NCI-H1105 (cell line): ENCODE measurements at places on chromosomes 13 and 19.

GRCh38 chr13:102700088-102701031, 5.5 kb upstream of the METTL21C start:
- no peak for DNase-seq

DNA sequence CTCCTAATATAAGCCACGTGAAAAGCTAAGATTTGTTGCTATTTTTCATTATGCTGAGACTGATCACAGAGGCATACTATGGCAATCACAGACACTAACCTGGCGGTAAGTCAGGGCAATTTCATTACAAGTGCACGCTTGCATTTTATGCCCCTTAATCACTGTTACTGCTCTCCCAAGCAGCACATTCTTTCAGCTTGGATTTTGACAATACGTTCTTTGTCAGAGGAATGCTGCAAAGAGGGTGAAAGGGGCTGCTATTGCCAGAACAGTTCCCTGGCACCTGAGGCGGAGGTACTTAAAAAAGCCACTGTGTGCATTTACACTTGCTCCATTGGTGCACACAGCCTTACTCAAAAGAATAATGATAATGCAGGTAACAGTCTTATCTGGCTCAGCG, 346.6 kb downstream of the RFC3 start:
- DNase-seq, result no peak

DNA sequence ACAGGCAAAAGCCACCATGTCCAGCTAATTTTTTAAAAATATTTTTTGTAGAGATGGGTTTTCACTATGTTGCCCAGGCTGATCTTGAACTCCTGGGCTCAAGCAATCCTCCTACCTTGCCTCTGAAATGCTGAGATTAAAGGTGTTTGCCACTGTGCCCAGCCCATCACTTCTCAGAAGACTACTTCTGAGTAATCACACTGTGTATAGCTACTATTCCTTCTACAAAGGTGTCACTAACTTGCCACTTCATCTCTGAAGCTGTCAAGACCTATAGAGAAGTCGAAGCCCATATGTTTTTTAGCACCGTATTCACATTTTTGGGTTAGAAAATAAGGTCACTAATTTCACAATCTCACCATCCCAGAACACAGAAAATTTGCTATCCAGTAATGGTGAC, 36.0 kb upstream of the FNDC3A start:
- DNase-seq, result no peak

- DNase-seq, result no peak
These were observed 1311.9 kb downstream of the UQCRFS1 start for GRCh38 chr19:27901078-27901477.

DNA sequence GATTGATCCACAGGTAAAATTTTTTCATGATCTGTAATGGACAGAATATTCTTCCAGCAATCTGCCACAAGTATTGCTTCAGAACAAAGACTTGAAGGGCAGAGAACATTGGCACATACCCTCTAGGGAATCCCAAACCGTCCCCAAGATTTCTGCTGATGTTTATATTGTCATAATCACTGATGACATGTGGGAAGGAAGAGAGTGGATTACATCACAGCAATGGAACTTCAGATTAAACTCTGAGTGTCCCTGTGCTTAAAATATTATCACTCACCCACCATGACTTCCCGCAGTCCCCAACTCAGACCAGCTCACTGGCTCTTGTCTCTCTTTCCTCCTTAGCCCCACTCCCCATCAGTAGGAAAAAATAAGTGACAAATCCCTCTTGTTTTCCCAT, 8.5 kb upstream of the TPT1 start:
- no peak for DNase-seq

GRCh38 chr19:13152356-13152973, 2.3 kb downstream of the IER2 start:
- DNase-seq, result no peak

DNA sequence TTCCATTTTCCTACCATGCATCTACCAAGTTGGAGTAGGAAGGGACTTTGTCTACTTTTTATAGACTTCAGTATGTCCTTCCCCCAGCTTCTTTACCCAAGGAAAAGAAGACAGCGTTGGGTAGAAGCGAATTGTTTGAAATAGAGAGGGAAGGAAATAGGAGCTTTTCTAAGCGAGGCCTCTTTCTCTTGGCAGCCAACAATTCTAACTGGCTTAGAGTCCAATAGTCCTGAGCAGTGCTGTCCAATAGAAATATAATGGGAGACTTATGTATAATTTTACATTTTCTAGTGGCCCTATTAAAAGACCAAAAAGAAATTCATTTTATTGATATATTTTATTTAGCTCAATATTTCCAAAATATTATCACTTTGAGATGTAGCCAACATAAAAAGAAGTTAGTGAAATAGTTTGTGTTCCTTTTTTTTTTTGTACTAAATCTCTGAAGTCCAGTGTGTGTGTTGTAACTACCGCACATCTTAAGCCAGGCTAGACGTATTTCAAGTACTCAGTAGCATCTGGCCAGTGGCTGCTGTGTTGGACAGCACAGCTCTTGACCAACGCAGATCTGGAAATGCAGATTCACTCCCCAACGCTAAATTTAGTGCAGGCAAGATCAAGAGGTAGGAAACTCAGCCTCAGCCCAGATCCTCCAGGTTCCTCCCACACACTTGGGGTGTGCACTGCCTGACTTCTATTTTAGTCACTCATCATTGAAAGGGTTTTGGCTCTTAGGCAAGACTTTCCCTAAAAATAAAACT, 179.2 kb downstream of the SHISA2 start:
- DNase-seq, result no peak

GRCh38 chr13:21596722-21597121, 7.2 kb downstream of the MICU2 start:
- no peak for DNase-seq

GRCh38 chr13:110882972-110883371, 31.9 kb downstream of the ANKRD10 start:
- no peak for DNase-seq

GRCh38 chr13:98858191-98858590, 105.7 kb upstream of the SLC15A1 start:
- DNase-seq, result no peak

DNA sequence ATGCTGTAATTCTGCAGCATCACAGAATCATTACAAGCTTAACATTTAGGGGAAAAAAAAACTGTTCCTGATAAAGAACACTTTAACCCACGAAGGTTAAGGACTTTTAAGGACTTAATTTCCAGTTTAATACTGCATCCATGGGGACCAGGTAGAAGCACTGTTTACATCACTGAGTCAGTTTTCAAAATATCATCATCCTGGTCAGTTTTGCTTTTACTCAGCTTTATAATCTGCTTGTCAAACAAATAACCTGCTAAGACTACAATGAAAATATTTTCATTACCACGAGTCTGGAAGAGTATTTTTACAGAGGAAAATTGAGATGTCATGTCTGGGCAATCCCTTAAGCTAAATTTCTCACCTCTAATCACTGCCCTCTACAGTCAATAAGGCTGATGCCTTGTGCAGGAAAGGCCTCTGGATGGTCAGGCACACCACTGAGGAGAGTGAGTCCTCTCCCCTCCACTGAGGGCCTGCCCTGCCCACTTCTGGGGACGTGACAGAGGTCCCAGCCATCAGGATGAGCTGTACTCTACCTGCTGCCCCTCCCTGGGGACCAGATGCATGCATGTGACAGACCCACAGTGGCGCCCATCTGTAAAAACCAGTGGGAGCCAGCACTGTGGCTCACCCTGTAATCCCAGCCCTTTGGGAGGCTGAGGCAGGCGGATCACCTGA, 31.0 kb downstream of the FOXO1 start:
- DNase-seq, result no peak

DNA sequence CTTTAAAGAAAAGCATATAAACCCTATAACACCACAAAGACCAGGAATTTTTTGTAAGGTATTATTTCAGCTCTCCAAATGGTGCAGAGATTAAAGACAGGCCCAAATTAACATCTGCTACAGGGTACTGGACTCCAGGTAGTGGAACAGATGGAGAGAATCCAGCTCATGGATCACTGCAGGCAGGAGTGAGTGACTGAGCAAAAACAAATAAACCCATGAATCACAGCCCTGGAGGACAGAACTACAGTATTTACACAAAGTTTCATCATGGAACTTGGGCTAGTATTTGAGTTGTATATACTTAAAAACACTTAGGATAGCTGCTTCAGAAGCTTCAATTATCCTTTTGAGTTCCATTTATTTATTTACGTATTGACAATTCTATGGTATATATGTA, 132.8 kb upstream of the SPRY2 start:
- no peak for DNase-seq

DNA sequence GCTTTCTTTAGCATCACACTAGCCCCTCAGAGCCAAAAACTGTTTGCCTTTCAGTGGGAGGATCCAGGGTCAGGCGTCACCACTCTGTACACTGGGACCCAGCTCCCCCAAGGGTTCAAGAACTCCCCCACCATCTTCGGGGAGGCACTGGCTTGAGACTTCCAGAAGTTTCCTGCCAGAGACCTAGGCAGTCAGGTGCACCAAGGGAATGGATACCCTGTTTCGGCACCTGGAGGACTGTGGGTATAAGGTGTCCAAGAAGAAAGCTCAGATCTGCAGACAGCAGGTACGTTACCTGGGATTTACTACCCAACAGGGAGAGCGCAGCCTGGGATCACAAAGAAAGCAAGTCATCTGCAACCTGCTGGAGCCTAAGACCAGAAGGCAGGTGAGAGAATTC, 603.0 kb downstream of the UQCRFS1 start:
- no peak for DNase-seq

DNA sequence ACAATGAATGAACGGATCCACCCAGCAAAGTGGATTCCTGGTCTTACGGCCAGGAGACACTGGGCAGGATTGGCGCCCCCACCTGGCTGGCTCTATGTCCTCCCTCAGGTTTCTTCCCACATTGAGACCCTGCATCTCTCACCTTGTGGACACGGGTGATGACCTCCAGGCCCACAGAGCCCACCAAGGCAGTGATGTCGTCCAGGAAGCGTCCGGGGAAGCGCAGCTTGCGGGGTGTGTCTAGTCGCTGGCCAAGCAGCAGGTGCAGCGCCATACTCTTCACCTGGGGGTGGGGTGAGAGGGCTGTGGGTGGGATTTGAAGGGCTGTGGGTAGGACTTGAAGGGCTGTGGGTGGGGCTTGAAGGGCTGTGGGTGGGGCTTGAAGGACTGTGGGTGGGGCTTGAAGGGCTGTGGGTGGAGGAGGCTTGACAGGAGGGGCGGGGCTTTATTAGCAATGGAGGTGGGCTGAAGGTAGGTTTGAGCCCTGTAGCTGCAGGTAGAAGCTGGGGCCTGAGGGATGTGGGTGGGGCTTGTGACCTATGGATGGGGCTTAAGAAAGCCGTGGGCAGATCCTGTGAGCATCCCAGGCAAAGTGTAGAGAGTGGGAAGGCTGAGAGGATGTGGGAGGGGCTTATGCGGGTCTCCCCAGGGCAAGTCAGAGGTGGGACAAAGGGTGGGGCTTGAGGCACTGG, 12.1 kb upstream of the ANGPTL8 start:
- no peak for DNase-seq

DNA sequence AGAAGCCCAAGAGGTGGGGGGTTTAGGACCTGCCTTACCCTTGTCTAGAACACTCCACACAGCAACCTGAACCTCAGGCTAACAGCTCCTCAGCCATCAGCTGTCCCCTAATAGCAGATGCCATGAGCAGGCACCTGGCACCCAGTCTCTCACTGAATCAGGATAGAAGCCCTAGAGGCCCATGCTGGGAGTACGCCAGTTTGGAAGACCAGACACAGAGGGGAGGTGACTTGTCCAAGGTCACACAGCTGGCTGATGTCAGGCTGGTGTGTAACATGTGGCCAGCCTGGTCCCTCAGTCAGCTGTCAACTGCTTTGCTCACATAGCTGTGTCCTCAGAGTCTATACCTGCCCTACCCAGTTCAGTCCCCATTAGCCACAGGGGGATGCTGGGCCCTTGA, 12.8 kb upstream of the SAMD1 start:
- no peak for DNase-seq

DNA sequence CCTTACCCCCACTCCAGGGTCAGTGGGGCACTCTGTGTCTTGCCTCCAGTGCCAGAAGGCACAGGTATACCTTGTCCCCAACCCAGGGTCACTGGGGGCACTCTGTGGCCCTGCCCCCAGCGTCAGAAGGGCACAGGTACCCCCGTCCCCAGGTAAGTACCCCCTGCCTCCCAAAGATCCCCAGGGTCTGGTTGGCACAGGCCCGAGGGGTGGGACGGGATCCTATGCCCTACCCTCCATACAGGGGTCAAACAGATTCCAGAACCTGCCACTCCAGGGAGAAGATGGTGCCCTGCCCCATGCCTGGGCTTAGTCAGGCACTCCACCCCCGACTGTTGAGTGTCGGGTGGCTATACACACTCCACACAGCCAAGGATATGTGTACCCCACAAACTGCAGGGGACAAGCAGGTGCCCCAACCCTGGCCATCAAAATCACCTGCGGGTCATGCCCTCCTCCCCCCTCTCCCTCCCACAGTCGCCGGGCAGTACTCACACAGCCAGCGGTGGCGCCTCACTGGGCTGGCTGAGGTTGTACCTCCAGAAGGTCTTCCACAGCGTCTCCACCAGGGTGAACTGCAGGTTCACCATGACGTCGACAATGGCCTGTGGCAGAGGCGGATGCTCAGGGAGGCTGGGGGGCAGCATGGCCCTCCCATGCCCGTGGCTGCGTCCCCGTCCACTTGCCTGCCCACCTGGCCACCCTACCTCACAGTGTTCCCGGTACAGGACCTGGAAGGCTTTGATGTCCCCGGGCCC, 13.8 kb downstream of the DCAF15 start:
- DNase-seq, result no peak

DNA sequence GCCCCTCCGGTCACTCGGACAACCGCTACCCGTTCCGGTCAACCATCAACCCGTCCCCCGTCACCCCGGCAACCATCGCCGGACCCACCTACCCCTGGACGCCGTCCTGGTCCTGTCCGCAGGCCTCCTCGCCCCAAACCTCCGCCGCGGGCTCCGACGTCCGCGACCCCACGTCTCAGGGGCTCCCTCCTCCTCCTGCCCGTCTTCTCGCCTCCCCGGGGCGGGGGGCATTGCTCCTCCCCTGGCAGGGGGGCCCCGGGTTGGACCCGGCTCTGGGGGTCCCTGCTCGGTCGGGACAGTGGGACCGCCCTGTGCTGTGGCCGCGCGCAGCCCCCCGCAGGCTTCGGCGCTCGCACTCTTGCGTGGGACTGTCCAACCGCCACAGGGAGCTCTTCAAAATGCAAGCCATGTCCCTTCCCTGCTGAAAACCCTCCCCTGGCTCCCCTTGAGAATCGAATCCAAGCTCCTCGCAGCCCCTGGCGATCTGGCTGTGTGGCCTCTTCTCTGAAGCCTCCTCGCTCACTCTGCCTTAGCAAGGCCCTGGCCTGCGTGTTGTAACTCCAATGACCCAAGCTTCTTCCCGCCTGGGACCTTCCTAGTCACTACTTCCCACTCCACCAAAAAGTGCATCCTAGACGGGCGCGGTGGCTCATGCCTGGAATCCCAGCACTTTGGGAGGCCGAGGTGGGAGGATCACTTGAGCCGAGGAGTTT, 8.4 kb downstream of the EPHX3 start:
- DNase-seq, result no peak
